ENCODE measurements at places on chromosomes 2 and 18.

GRCh38 chr2:39665811-39666490, at the start of gene TMEM178A:
TMEM178A (plus strand) TSS chr2:39665917; CDS start chr2:39665975, 58 bp downstream.
- DNase-seq, result no peak

DNA sequence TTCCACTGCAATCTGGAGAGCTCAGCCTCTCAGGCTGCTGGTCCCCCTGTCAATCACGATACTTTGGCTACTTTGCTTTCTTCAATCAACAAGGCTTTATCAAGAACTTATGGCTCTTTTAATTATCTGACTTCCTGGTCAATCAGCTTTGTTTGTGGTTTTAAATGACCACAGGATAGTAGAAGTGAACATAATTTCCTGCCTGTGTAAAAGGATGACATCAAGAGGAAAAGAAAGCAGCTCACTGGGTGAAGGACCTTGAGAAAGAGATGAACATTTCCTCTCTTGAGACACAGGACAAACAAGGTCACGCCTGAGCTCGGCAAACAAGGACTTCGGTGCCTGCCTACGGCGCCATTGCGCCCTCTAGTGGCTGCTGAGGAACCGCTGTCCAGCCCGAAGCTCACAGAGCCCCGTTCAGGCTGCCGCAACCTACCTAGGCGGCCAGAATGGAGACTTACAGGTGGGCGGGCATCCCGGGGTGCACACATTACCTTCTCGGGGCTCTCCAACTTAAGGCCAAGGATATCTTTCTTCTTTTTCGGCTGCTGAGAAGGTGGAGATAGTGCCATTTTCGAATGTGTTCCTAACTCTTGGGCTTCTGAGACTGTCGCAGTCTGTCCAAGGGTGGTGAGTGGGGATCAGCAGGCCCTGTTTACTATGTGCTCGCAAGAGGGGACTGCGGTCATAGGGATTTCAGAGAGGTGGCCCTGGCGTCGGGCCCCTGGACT, 54.0 kb downstream of the IL1RL2 start:
- peak; percentile 83 for DNase-seq

DNA sequence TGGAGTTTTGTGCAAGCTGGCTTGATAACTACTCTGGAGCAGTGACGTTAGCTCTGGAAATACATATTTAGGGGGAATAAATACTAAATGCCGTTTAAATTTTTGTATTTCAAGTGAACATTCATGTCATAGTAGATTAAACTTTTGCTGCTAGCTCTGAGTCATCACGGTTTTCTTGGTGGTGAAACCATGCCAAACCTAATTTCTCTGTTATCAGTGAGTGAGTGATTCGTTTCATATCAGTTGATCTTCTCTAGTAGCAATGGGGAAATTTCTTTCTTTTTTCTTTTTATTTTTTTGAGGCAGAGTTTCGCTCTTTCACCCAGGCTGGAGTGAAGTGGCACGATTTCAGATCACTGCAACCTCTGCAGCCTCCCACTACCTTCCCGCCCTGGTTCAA, 211.1 kb downstream of the PTPRM start:
- no peak for DNase-seq

DNA sequence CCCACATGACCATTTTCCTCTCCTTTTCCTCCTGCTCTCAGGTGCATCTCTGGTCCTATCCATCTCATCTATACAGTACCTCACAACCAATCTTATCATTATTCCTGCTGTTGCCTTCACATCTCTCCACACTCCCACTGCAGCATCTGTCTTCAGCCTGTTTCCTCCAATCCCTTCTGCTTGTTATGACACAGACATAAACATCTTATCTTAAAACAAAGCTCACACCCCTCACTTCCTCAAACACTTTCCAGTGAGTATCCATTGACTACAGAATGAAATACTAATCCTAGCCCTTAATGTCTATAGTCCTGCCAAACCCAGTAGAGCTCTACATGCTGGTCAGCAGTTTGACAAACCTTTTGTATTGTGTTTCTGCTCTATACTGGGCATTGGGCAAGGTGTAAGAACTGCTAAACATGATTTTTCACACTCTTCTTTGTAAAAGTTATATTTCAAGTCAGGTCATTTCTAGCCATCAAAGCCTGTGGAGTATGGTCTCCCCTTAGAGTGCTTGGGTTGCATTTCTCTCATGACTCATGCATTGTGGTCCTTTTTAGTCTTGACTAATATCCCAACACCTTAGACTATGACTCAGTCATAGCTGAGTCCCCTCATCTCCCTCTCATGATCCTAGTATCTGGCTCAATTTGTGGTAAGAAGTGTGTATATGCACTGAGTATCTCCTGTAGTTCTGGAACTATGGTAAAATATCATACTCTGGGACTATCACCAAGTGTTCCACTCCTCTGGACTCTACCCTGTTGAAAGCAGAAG, 187.0 kb downstream of the CYRIA start:
- DNase-seq, result no peak

- DNase-seq, result no peak
Observed at GRCh38 chr2:58896638-58897037, 655.5 kb upstream of the FANCL start.

DNA sequence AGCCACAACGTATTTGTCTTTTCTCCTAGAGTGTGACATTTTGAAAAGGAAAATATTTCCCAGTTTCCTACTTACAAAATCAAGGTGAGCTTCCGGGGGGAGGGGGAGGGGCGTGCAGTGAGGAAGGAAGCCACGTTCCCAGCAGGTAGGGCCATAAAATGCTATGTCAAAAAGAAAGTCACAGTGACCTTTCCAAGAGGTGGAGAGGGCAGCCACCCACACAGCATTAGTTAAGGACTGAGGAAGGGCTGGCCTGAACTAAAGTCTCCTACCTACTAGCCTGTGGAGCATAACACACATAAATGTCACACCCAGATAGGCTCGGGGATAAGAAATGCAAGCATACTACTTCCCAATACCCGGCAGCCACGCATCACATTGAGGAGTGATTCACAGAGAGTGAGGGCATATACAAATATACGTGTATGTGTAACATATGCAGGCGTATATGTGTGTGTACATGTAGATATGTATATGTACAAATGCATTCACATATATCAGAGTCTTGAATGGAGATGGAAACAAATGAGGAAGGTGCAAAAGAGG, 191.1 kb downstream of the STK39 start:
- no peak for DNase-seq

GRCh38 chr2:39622860-39623259, 42.9 kb upstream of the TMEM178A start:
- no peak for DNase-seq

- no peak for DNase-seq
Observed at GRCh38 chr2:98915751-98916358, 20.2 kb downstream of the CRACDL start.

- no peak for DNase-seq
Observed at GRCh38 chr2:206092297-206092696, 6.3 kb upstream of the INO80D start.

GRCh38 chr2:36371070-36371874, 15.7 kb downstream of the CRIM1 start:
- DNase-seq, result no peak

- peak; percentile 20 for DNase-seq
Observed at GRCh38 chr2:190468814-190469569, 60.8 kb downstream of the MFSD6 start.

GRCh38 chr2:233807966-233808935, 30.1 kb downstream of the MROH2A start:
- DNase-seq, result no peak

DNA sequence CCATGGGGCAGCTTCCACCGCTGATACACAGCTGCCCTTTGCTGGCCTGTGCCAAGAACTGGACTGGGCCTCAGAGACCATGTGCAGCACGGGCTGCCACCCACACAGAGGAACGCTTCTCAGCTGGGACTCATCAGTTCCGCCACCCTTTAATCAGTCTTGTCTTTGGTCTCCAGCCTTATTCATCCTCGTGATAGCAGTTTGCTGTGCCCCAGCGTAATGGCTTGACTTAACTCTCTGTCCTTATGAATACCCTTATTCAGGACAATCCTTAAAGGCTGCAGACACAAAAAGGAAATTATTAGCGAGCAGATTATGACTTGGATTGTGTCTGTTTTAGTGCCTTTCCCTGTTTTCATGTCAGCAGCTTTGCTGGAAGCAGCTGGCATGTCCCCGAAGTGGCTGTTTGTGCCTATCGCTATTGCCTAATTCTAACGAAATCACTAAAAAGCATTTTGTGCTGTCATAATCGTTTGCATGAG, 108.9 kb upstream of the DAPL1 start:
- no peak for DNase-seq

- DNase-seq, result no peak
Observed at GRCh38 chr2:88182721-88183120, 12.6 kb downstream of the THNSL2 start.

DNA sequence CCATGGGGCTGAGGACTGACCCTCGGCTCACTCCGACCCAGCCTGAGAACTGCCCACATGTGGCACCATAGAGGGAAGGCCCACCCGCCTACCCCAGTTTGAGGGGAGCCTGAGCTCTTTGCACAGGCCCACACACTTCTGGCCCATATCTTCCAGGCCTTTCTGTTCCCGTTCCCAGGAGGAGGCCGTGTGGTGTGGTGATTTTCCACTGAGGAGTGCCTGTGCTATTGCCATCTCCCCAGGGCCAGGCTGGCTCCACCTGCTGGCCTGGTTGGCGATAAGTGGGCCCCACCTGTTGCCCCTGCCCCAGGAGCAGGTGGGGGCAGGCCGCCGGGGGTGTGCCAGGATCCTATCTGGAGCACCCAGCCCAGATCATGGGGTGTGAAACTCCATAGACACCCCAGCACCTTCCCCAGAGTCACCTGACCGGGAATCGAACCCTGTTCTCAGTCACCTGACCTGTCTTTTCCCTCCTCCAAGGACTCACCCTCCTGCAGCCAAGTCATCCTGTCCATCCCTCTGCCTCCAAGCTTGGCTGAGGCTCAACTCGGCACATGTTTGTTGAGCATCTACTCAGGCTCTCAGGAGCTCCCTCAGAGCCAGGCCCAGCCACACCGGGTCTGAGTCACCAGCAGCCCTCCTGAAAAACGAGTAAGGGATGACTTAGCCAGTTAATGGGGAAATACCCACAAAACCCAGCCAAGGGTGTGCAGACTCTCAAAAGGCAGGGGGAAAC, 120.1 kb downstream of the CYP26B1 start:
- DNase-seq, result no peak

DNA sequence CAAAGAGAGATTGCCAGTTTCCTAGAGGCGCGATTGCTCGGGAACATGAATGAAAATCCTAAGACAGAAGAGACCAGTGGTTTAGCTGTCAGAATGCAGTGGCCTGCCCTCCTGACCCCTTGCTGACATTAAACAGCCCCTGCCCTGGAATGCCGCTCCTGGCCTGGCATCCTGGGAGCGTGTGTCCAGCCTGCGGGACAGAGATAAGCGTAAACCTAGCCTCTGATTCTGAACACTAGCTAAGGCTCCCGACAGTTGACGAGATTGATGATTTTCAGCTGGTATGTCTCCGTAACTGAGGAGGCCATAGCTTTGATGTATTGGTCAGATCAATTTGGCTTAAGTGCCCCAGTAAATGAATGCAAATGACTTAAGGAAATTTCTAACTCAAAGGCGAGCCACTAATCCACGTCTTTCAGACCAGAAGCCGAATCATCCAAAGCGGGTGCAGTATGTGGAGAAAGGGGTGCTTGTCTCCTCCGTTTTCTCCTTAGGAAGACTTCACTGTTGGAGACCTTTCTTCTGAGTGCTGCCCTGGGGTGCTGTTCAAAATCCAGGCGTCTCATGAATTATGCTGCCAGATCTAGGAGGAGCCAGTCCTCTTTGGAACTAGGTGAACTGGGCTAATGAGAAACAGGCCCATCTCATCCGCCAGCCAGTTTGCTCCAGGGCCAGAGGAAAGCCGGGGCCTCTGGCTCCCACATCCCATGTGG, 142.5 kb upstream of the L3MBTL4 start:
- DNase-seq, result no peak

DNA sequence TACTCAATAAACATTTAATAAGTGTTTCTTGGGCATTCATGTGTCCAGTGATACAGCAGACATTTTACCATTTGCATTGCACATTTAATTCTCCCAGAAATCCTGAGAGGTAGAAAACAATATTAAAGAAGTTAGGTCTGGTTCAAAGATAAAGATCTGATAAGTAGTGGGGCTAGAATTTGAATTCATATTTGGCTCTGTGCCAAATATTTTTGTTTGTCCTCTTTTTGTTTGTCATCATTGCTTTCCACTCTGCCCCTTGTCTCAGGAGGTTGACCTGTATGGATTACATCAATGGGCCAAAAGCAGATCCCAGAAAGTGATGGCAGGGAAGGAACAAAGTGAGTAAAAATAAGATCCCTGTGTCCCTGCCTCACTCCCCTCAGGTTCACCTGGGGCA, 441.9 kb upstream of the PKDCC start:
- DNase-seq, result no peak

DNA sequence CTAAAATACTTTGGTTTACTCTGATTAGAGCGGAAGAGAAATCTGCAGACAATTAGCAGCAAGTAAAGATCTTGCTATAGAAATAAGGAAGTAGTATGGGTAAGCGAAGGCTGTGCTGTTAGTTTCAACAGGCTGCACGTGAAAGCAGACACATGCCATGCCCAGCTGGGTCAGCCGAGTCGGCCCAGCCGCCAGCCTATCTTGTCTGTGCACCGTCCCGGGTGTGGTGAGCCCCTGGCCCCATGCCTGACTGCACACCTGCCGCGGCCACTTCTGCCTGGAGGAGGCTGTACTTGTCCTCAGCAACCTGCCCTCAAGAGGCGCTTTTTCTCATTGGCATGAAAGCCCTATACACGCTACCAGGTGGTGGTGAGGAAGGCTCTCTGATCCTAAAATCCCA, 185.5 kb downstream of the SEPTIN10 start:
- DNase-seq, result no peak

GRCh38 chr2:197454923-197455322, 1.6 kb downstream of the COQ10B start:
- no peak for DNase-seq

DNA sequence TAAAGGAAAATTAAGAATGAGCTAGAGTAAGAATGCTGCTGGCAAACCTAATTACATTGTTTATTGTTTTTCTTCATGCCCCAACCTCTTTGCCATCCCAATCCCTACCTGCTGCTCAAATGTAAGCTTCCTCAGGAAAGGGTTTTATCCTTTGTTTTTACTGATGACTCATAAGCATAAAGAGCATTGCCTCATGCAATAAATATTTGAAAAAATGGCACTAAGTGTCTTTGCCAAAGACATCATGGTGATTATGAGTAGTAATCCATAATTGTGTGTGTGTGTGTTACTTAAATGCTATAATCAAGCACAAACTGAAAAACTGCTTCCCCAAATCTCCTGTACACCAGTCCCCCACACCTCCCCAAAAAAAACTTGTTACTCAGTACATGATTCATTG, 53.4 kb downstream of the DNER start:
- DNase-seq, result no peak

GRCh38 chr2:201496785-201497184, 45.2 kb downstream of the STRADB start:
- no peak for DNase-seq

DNA sequence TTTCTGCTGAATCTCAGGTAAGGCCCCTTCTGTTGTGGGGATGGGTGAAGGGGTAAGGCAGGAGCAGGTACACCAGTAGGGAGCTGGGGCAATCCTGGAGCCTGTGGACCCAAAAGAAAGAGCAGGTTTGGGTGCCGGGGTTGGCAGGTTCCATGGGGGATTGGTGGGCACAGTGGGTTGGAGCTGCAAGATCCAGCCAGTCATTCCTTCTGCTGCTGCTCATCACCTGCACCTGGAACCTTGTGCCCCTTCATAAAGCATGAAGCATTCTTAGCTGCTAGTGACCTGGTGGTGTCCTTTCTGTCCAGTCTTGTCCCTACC, 24.9 kb downstream of the FHOD3 start:
- no peak for DNase-seq

- DNase-seq, result no peak
Observed at GRCh38 chr2:232890536-232890895, 20.5 kb downstream of the SNORC start.

GRCh38 chr2:148023861-148024260, 3.0 kb downstream of the MBD5 start:
- DNase-seq, result no peak

GRCh38 chr2:48169141-48169592, 262.9 kb upstream of the FBXO11 start:
- DNase-seq, result no peak
